SW 1271 (cell line): ENCODE measurements at places on chromosomes 2 and 18.

- DNase-seq = no peak
Measured at GRCh38 chr2:67448648-67449047, 51.5 kb downstream of the ETAA1 start.

- no peak for DNase-seq
Measured at GRCh38 chr2:226295681-226296080, 503.9 kb downstream of the IRS1 start.

- no peak for DNase-seq
Measured at GRCh38 chr2:25672494-25673299, 680 bp downstream of the DTNB start.

GRCh38 chr2:105600949-105601794, 143.5 kb upstream of the NCK2 start:
- DNase-seq = no peak
